ENCODE measurements at places on chromosomes 6 and 20.

DNA sequence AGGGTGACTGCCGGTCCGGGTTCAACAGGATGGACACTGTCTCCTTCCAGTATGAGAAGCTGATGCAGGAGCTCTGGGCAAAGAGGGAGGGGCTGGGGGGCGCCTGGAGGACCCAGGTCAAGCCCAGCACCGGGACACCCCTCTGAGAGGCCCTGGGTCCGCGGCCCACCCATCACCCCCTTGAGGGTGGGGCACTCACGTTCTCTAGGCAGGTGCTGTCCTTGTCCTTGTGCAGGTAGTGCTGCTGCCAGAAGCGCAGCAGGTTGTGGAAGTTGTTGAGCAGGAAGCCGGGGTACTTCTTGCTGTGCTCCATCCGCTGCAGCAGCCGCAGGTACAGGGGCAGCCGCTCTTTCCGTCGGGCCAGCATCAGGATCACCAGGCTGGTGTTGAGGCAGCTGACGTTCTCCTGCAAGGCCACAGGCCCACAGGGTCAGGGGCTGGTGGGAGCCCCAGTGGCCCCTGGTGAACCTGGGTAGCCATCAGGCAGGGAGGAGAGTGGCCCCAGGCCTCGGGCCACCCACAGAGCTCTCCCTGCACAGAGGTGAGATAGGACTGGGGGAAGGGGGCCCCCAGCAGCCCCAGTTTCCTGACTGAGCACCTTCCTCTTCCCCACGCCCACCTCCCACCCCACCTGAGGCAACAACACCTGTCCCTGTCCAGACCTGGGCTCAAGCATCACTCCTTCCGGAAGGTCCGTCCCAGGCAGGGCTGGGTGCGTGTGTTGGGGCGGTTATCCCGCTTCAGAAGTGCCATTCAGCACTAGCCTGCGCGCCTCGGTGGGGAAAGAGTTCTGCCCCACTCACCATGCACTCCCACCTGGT, 47.8 kb downstream of the MYH7B start:
- DNase-seq = no peak

DNA sequence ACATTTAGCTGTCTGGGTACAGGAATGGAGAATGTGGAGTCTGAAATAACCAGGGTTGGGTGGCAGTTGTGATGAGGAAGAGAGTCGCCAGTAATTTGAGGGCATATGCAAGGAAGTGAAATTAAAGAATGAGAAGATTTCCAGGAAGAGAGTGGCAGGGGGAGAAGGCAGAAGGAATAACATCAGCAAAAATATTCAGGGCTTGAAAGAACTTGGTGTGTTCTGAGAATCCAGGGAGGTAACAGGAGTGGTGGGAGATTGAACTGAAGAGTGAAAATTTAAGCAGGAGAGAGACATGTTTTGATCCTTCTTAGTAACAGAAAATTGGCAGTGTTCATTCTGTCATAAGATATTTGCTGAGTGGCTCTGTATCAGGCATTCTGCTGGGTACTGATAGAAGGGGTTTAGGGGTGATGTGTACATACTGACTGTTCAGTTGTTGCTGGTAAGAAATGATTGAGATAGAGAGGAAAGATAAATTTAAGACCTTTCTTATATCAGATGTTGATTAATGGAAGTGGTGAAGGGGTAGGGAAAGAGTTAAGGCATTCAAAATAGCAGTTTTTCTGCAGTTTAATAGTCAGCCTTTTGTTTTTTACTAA, 54.7 kb downstream of the PHF20 start:
- no peak for DNase-seq

DNA sequence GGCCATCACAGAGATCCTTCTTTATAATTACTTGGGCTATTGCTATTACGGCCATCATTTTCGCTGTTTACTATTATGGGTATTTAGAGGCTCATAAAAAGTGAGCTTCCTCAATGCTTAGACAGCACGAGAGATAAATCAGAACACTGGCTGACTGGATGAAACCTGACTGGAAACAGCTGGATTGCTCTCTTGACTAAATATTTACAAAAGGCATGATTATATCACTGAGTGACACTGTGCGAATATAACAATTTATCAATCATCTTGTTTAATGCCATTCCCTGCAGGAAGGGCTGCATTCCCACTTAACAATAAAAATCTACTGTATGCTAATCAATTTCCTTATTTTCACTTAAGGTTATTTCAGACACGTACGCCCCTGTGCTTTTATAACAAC, 260.1 kb upstream of the ARID1B start:
- DNase-seq = no peak

- DNase-seq = no peak
Measured at GRCh38 chr6:135146162-135146934, 34.8 kb upstream of the MYB start.

GRCh38 chr6:84872996-84873723, 108.8 kb upstream of the TBX18 start:
- no peak for DNase-seq

DNA sequence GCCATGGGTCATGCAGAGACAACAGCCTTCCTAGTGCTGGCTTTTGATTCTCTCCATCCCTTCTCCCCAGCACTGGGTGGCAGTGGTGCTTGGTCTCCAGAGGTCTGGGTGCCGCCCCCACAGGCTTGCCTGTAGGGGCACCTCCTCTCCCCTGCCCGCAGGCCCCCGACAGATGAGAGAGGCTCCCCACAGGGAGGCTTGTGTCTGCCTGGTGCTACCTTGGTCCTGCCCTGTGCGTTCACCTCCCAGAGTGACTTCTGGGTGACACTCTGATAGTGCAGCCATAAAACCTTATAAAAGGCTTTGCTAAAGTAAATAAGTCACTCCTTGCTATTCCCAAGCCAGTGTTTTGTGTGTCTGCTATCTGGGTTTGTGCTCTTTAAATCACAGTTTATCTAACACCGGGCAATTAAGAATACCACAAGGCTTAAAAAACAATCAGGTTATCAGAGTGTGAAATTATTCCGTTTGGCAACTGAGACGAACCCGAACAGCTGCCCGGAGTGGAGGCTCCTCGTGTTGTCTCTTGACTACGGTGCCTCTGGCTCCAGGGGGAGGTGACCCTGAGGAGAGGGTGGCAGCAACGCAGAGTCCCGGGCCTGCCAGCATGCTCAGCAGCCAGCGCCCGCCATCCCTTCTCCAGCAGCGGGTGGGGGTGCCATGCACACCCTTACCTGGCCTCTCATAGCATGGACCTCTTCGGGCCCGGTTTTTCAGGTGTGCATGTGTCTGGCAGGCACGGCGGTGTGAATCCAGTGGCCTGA, 5.4 kb upstream of the C20orf204 start:
- no peak for DNase-seq
